ENCODE measurements at places on chromosomes 2 and 18.

- DNase-seq, result no peak
These were observed 28.8 kb downstream of the HADHB start for GRCh38 chr2:26273501-26273900.

DNA sequence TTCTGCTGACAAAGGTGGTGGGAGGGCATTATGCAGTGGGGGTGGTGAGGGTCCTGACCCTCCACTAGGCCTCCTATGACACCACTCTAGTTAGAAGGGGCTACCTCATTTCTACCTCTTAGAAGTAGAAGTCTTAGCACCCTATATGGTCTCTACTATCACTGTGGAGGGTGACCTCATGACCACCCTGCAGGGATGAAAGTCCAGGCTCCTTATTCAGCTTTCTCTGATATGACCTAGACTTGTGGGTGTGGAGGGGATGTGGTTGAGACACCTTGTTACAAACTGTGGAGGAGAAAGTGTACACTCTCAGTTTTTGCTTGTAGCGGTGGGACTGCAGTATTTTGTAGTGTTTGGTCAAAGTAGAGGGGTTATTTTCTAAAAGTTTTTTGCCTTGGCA, 18.6 kb downstream of the TMEM182 start:
- DNase-seq, result no peak

DNA sequence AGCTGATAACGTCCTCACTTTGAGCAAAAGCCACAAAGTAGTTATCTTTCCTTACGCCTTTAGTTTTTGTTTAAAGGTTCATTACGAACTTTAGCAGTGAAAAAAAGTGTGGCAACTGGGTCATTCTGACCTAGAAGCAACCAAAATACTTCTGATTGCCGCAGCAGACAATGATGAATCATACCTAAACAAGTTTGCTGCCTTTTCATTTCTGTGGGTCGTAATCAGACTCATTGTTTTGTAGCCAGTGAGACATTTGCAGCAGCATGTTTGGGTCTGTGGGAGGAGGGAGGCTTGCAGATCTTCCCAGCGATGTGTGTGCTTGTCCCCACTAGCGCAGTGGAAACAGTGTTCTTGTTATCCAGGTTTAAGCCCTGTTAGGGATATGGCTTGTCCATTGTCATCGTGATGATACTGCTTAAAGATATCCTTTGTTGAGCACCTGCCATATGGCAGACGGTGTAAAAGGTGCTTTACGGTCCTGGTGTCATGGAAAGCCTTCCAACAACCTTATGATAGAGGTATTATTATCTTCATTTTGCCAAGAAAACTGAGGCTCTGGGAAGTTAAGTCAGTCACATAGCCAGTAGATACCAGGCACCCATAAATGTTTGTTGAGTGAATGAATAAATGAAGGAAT, 1.3 kb upstream of the GREB1 start:
- no peak for DNase-seq

DNA sequence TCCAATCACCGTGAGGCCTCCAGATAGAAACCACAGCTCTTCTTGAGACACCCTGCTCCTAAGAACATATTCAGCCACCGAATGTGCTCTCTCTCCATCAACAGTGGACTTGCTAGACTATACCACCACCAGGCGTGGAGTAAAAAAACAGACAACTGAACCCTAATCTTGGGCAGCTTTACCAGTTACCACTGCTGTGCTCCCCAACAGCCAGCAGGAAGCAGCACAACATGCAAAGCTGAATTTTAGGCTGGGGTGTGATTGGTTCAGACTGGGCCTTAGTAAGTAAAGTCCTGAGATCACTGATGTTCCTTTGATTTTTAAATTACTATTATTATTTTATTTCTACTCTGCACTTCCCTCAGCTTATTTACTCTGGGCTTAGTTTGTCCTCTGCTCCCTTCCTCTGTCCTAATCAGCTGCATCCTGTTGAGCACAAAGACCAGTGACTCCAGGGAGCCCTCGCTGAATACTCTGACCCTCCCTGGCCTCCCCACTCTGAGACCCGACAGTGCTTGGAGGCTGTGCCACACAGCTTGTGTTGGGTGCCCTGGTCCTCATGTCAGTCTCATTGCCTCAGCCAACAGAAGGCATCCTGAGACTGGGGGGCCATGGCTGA, 21.9 kb downstream of the MRPL35 start:
- no peak for DNase-seq

DNA sequence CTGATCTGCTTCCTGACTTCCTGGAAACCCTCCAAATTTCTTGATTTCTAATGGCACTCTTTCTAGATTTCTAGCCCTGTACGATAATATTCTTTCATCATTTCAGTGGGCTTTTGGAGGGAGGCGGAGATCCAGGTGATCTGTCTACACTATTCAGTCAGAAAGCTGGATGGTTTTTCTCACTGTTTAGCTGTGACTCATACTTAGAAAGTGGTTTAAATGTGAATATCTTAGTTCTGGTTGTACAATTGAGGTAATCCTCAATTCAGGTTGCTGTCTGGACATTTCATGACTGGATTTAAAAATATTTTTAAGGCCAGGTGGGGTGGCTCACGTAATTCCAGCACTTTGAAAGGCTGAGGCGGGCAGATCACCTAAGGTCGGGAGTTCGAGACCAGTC, 20.8 kb downstream of the SEH1L start:
- DNase-seq, result no peak

GRCh38 chr18:12403601-12404506, 3.9 kb upstream of the PRELID3A start:
- no peak for DNase-seq

GRCh38 chr2:199462347-199462955, 4.7 kb upstream of the SATB2 start:
- peak; percentile 12 for DNase-seq

- no peak for DNase-seq
These were observed 1.2 kb upstream of the SGPP2 start for GRCh38 chr2:222423186-222423585.

DNA sequence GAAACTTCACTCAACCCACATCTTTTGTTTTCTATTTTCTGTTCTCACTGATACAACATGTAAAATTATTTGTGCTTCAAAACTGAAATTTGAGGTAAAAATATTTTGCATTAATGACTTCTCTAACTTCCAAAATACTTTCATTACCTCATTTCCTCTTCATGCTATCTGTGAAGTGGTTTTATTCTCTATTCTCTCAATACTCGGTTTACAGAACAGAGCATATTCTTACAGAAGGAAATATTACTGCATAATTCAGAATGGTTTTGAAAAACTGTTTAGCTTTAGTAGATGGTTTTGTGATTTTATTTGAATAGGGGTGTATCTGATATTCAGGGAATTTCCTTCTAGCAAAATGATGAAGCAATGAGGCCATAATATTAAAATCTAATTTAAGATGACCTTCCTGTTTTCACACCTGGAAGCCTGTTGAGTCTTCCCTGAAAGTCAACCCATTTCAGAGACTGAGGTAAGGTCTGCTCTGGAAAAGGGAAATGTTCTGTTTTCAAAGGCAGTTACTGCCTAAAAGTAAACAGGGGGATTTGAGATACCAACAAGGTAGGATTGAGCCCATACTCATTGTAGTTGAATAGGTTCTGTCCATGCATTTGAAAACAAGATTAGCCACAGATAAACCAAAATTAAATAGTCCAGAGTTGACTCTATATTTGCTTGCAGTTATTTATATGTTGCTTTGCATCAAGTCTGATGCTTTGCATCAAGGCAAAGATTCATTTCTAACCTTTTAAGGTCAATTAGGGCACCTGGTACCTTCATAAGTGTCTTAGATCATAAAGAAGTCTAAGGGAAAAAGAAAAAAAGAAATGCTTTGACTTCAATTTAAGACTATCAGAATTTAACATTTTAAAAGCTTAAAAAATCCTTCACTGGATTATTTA, 50.8 kb upstream of the PEX13 start:
- DNase-seq, result no peak

GRCh38 chr2:18824325-18824790, 235.0 kb upstream of the NT5C1B start:
- DNase-seq, result no peak

- DNase-seq, result no peak
These were observed 229.1 kb upstream of the FN1 start for GRCh38 chr2:215664847-215665525.

GRCh38 chr2:9358846-9359245, 64.5 kb downstream of the ITGB1BP1 start:
- no peak for DNase-seq

DNA sequence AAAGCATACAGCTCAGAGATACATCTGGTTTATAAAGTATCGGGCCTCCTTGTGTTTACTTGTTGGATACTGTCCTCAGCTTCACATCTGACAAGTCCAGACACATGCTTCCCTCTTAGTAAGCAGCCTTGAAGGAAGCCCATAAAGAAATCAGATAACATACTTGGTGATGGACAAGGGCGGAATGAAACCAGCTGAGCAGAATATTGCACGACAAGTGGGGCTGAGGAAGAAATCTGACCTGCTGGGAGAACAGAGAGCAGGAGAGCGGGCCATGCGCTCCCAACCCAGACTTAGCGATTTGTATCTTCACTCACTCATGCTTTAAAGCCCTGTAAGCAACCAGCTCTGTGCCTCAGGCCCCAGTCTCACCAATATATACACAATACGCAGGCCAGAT, 208.4 kb downstream of the CDH20 start:
- DNase-seq, result no peak

DNA sequence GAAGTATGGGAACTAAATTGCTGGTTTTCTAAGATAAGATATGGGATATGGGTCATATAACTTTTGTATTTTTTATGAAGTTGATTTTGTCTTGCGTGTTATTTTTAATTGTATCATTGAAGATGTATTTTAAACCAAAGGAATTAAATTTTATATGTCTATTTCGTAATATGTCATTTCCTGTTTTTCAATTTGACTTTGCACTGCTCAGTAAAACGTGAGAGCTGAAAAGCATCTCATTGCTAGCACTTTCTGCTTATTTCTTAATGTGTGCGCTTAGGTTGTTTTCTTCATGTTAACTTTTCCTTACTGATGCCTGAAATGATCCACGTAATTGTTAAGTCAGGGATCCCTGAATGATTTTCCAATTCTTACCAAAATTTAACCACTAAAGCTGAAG, 41.2 kb upstream of the KLF11 start:
- no peak for DNase-seq

DNA sequence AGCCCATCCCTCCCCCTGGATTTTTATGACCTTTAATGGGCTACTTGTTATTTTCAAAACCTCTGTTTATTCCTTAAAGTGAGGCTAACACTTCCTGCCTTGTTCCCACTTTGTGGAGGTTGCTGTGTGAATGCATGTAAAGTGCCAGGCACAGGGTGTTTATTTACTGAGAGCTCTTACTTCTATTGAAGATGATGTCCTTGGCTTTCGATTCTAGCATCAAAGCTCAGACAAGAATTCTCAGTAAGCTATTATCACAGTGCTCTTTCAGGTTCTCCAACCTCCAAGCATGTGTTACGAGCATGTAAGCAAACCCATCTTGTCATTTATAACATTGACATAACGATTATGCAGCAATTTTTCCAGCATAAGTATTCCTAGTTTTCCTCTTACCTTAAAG, 44.2 kb downstream of the DPYSL5 start:
- DNase-seq, result no peak

DNA sequence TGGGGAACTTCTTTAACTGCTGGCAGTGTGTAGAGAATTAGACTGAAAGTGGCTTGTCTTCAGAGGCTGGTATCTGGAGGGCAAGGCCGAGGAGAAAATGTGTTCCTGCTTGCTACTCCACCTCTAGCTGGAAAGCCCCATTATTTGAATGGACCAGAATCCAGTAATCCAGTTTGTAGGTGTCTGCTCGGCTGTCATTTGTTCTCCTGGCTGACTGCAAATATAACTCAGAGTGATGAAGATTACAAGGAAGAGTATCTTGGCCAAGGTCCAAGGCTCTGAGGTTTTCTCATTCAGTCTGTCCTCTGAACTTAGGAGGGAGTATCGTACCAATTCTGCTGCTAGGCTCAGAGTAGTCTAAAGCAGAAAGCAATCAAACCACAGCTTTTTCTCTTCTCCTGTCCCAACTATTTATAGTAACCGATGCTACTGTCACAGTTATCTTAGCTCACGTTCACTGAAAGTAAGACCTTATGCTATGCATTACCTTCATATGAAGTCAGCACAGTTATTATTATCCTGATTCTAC, 228.6 kb downstream of the SETBP1 start:
- peak; percentile 15 for DNase-seq

DNA sequence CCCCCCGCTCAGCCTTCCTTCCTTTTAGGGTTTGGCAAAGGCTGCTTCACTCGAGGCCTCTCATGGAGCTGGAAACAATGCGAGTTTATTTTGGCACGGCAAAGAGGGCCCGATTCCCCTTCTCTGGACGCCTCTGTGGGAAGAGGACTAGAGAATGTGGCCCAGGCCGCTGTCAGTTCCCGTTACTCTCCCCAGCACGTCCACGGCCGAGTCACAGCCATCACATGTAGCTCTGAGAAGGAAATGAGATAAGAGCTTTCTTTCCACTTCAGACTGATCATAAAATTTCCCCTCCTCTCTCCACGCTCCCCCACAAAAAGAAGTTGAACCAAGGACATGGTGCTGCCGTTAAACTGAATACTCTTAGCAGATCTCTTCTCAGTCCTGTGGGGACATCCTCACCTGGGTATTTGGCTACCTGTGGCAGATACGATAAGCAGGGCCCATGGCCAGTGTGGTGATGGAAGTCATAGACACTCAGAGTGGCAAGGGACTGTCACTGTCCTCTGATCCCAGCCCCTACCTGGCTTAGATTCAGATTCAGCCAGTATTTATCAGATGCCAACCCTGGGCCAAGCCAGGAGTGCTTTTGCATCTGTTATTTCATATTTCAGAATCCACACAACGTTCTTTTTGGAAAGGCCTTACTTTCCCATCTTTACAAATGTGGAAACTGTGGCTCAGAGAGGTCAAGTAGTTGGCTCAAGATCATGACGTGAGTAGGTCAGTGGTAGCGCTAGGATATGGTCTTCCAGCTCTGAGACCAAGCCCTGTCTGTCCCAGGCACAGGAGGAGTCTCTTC, 101.2 kb downstream of the MCFD2 start:
- DNase-seq, result no peak

DNA sequence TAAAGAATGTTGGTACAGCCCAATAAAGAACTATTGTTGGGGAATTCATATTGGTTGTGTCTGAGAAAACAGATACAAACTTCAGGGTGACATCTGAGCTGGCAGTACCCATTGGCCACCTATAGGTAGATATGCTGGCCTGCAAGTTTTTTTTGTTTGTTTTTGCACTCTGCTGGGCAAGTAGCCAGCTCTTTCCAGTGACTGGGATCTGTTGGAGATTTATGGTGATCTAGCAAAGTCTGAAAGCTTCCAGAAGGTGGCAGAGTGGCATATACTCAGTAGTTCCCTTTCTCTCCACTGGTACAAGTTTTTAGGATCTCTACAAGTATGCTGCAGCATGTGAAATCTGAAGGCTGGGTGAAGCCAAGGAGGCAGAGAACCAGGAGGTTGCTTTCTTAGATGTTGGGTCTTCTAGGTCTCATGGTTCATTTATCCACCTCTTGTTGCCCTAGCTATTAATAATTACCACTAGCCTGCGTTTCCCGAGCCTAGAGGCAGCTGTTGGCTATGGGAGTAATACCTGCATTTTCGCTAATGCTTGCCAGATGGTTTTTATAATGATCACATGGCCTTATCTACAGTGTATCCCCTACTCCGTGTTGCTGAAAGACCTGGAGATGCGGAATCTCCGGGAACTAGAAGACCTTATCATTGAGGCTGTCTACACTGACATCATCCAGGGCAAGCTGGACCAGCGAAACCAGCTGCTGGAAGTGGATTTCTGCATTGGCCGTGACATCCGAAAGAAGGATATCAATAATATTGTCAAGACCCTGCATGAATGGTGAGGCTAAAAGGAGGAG, 9.5 kb downstream of the COPS7B start:
- DNase-seq, result no peak

GRCh38 chr18:65091744-65092329, 659.0 kb upstream of the CDH7 start:
- no peak for DNase-seq
